Activated CD8-positive, alpha-beta T cell treated with anti-CD3 and anti-CD28 coated beads for 36 hours (primary cell): ENCODE measurements at places on chromosomes 7 and 10. TPM values are rescaled to one million over a fixed set of nuclear protein-coding genes. Genes with fewer than 3 reads are reported as not detected.

CC2D2B gene
- total RNA-seq: not detected

SNX10 gene
- total RNA-seq: 51.1 TPM

RBP3 gene
- total RNA-seq: not detected

GRCh38 chr10:93235686-93236085 is 162.0 kb downstream of the CYP26A1 start:
- no peak overlapping the region for H3K4me3 ChIP-seq
- peaks cover 2% of the 10 kb centered on the region for H3K27me3 ChIP-seq
- no peak overlapping the region for H3K27ac ChIP-seq
- no peak for DNase-seq

DNA sequence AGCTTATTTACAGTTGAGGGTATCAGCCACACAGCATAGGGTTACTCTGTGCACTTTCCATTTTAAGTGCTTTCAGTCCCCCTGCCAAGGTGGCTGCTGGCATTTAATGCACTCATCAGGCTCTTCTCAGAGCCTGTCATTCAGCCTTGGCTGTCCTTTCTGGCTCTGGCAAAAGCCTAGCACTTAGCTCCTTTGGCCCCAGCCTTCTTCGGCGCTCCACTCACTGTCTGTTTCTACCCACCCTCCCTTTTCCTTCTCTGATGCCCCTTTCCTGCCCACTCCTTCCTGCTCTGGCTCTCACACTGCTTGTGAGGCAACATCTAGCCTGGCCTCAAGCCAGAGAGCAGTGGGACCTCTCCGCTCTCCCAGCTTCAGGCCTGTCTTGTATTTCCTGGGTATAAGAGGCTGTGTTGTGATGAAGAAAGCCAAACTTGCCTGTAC is 60.2 kb downstream of the WIPF3 start:
- no peaks in the 10 kb centered on the region for H3K27me3 ChIP-seq
- no peaks in the 10 kb centered on the region for H3K36me3 ChIP-seq
- no peak overlapping the region for H3K27ac ChIP-seq
- DNase-seq: no peak
- no peak overlapping the region for H3K4me3 ChIP-seq
- H3K4me1 ChIP-seq: peaks cover 4% of the 10 kb centered on the region

DNA sequence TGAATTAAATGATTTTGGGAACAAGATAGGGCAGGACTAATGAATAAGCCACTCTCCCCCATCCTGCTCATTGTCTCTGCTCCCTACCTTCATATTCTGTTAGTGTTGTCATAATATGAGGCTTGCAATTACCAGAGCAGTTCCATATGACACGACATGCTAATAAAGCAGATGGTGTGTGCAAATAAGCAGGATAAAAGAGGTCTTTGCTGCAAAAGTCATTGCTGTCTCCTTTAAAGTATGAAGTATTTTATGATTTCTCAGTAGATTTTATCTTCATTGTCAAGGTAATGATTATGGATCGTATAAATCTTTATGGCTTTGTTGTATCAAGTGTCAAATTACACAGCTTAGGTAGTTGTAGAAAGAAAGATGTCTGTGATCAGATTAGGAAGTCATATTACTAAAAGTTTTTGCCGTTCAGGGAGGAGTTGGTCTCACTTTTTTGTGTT is 114.8 kb downstream of the SDK1 start:
- DNase-seq: no peak
- no peak overlapping the region for H3K4me3 ChIP-seq
- H3K27me3 ChIP-seq: no peaks in the 10 kb centered on the region
- no peaks in the 10 kb centered on the region for H3K36me3 ChIP-seq

DNA sequence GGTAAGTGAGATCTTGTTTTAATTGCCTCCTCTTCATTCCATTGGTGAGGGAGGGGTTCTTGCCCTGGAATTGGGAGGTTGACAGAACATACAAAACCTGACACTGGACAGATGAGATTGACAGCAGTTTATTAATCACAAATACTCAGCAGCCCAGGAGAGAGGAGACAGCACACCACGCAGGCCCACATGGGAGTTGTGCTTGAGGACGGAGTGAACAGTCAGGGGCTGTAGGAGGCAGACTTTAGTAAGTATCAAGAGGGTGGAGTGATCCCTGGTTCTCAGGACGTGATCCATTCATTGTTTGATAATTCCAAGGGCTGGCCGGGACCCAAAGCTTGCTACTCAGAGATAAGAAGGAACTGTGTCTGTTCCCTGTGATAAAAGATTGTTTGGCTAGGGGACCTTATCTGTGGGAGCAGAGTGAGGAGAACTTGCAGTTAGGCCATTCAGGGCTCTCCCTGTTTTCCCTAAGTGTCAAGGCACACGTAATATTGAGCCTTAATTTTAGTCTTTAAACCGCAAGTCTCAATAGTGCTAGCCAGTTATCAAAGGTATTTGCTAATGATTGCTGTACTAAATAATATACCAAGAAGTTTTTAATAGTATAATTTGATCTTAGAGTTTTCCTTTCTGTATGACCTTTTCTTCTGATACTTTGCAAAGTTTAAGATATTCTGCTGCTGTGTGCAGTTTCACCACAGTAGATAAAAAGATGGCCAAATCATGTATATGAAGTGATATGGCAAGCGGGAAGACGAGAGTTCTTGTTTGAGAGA is 14.5 kb downstream of the CAPZA2 start:
- no peak for DNase-seq
- no peak overlapping the region for H3K4me3 ChIP-seq
- peaks cover 37% of the 10 kb centered on the region for H3K4me1 ChIP-seq
- peaks cover 28% of the 10 kb centered on the region for H3K36me3 ChIP-seq
- no peak overlapping the region for H3K27ac ChIP-seq
- no peaks in the 10 kb centered on the region for H3K27me3 ChIP-seq

DNA sequence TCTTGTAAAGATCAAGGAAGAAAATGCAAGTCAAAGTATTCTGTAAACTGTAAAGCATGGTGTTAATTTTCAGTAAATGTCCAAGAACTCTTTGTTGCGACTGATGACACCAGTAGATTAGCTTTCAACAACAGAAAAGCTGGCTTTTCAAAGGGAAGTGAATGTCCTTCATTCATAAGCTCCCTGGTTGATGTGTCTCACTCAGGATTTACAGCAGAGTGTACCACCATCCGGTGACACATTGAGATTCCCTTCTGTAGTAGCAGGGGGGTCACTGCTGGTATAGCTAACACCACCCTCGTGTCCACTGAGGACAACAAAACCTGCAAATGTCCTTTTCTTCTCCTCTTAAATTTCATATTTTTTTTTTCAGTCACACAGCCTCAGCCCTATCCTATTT is 253.4 kb downstream of the SORCS1 start:
- H3K27me3 ChIP-seq: no peaks in the 10 kb centered on the region
- DNase-seq: no peak
- H3K27ac ChIP-seq: no peak overlapping the region
- H3K4me3 ChIP-seq: no peak overlapping the region

- no peaks in the 10 kb centered on the region for H3K27me3 ChIP-seq
- peaks cover 11% of the 10 kb centered on the region for H3K4me1 ChIP-seq
- DNase-seq: no peak
- H3K4me3 ChIP-seq: no peak overlapping the region
Measured at GRCh38 chr10:30893208-30893607, 138.5 kb downstream of the ZNF438 start.

- peaks cover 21% of the 10 kb centered on the region for H3K4me1 ChIP-seq
- no peaks in the 10 kb centered on the region for H3K27me3 ChIP-seq
- H3K4me3 ChIP-seq: no peak overlapping the region
- no peak overlapping the region for H3K27ac ChIP-seq
Measured at GRCh38 chr7:131321656-131322055, 6.0 kb upstream of the MKLN1 start.

- H3K27ac ChIP-seq: peak overlapping the region; percentile 84
- DNase-seq: peak; percentile 64
Measured at GRCh38 chr10:31133792-31134310, 102.2 kb upstream of the ZNF438 start.

- DNase-seq: peak; percentile 92
- H3K4me1 ChIP-seq: peaks cover 11% of the 10 kb centered on the region
- H3K27ac ChIP-seq: peak overlapping the region; percentile 9
- peaks cover 3% of the 10 kb centered on the region for H3K36me3 ChIP-seq
Measured at GRCh38 chr10:7687228-7687907, 15.7 kb upstream of the ITIH2 start.

DNA sequence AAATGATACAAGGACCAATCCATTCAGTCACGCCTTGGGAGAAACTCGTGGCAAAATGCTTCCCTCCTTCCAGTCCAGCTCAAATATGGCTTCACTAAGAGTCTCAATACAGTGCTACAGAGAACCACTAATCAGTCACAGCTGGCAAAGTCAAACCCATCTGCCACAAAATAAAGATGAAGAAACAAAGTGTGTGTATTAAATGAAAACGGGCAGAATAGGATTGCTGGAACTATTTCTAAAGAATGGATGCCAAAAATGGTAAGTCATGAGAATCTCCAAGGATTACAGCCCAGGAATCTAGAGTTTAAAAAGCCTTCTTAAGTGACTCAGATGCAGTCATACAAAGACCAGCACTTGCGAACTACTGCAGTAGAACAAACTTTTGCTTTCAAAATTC is 61.9 kb downstream of the CACUL1 start:
- H3K27ac ChIP-seq: no peak overlapping the region
- H3K27me3 ChIP-seq: no peaks in the 10 kb centered on the region
- peaks cover 20% of the 10 kb centered on the region for H3K4me1 ChIP-seq

DNA sequence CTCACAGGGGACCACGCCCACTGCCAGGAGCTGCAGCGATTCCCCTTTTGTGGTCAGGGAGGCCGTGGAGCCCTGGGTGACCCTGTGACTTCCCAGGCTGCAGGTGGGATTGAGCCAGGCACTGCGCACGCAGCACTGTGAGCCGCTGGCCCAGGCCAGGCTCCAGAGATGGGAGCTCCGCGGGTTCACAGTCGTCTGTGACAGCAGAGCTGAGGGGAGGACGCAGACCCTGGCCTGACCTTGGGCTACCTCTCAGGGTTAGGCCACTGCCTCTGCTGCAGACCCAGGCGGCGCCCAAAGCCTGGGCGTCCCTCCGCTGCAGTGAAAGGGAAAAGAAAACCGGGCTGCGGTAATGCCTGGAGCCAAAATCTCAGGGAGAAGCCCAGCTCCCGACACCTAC is 107.5 kb upstream of the GPR26 start:
- peaks cover 6% of the 10 kb centered on the region for H3K27me3 ChIP-seq
- H3K27ac ChIP-seq: no peak overlapping the region
- DNase-seq: no peak
- H3K4me3 ChIP-seq: no peak overlapping the region

DNA sequence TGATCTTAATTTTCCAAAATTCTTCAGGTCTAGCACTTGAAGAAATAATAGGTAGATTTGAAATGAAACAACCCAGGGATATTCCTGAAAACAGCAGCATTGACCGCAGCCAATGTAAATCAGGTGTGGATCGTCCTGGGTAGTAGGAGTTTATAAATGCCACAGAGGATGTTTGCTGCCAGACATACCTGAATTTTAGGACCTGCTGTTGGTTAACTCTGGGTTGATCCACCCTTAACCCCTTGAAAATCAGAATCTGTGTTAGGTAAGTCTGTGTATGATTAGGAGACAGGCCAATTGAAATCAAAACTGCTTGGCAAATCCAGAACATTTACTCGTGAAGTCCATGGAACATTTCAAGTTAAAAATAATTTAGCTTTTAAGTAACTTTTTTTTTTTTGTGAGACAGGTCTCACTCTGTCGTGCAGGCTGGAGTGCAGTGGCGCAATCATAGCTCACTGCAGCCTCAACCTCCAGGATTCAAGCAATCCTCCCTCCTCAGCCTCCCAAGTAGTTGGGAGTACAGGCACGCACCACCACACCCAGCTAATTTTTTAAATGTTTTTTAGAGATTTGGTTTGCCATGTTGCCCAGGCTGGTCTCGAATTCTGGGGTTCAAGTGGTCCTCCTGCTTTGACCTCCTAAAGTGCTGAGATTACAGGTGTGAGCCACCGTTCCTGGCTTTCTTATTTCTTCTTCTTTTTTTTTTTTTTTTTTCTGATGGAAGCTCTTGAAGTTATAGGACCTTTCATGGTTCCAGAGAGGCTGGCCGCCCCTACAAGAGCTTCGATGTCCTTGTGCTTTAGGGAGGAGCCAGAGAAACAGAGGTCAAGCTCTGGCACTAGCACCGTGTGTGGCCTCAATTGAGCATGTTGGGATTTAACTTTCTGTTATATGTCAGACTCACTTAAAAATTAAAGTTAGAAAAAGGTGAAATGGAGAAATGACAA is 2.0 kb downstream of the POR start:
- peaks cover 41% of the 10 kb centered on the region for H3K4me1 ChIP-seq
- no peaks in the 10 kb centered on the region for H3K27me3 ChIP-seq
- no peak overlapping the region for H3K27ac ChIP-seq
- H3K36me3 ChIP-seq: no peaks in the 10 kb centered on the region
- peak overlapping the region; percentile 8 for H3K4me3 ChIP-seq

- no peaks in the 10 kb centered on the region for H3K36me3 ChIP-seq
- peaks cover 34% of the 10 kb centered on the region for H3K4me1 ChIP-seq
- DNase-seq: no peak
- no peaks in the 10 kb centered on the region for H3K27me3 ChIP-seq
- H3K4me3 ChIP-seq: no peak overlapping the region
Measured at GRCh38 chr7:151006590-151007300, 15.9 kb downstream of the NOS3 start.

GRCh38 chr7:148884049-148884298 is at the start of gene EZH2:
Gene EZH2, minus strand, starts transcription at chr7:148884291. Its CDS starts 36,993 bp downstream, at chr7:148847298.
- H3K4me3 ChIP-seq: peak within 1 kb of the TSS; percentile 94
- H3K4me1 ChIP-seq: peaks cover 30% of the 10 kb centered on the region
- no peak for DNase-seq
- no peaks in the 10 kb centered on the region for H3K27me3 ChIP-seq

DNA sequence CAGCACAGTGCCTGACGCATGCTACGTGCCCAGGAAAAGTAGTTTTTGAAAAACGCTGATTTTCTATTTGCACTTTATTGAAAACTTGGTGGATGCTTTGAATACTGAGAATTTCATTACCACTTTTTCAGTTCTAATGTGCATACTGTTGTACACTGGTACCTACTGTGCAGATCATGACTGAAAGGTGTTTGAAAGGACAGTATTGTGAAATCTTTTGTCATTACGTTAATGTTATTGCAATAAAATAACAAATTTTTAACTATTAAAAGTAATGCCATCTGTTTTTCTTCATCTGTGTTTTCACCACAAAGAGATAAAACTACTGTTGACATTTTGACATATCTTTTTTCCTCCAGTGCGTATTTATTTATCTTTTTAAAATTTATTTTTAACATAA is 42.1 kb downstream of the CNNM2 start:
- H3K4me1 ChIP-seq: no peaks in the 10 kb centered on the region
- no peak overlapping the region for H3K27ac ChIP-seq
- H3K4me3 ChIP-seq: no peak overlapping the region
- H3K27me3 ChIP-seq: no peaks in the 10 kb centered on the region
- H3K36me3 ChIP-seq: no peaks in the 10 kb centered on the region

- no peak overlapping the region for H3K27ac ChIP-seq
- H3K36me3 ChIP-seq: no peaks in the 10 kb centered on the region
- H3K27me3 ChIP-seq: no peaks in the 10 kb centered on the region
- no peaks in the 10 kb centered on the region for H3K4me1 ChIP-seq
- DNase-seq: no peak
Measured at GRCh38 chr10:69898524-69898923, 96.8 kb downstream of the COL13A1 start.
